Liver (tissue), 10 donors: ENCODE measurements at places on chromosomes 12 and 14. TPM values are rescaled to one million over a fixed set of nuclear protein-coding genes. Genes with fewer than 3 reads are reported as not detected.

DNA sequence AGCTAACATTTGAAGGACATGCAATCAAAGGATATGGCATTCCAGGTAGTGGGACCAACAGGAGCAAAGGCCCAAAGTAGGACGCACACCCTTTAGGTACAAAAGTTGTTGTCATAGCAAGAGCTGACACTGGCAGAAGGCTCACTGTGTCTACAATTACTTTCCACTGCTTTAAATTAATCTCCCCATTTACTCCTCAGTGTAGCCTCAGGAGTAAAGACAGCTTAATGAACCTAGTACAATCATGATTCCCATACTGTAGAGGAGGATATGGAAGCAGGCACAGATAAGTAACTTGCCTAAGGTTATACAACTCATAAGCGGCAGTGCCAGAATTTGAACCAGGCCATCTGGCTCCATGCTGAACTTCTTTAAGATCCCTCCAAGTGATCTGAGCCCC is 212.9 kb upstream of the SFSWAP start:
- no peak for DNase-seq

DNA sequence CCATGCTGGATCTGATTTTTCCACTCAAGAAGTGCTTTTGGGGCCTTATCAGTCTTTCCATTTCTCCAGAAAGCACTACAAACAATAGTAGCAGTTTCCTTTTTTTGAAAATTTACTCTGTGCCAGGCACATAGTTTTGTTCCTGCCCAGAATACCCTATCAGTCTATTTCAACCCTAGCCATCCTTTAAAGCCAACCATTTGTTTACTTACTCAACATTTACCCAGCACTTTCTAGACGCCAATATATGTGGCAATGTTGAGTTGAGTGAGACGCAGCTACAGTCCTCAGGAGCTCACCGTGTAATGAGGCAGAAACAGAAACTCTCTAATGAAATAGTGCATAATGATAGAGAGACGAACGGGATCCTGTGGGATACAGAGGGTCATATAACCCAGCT is 32.9 kb upstream of the CHST11 start:
- DNase-seq, result no peak

DNA sequence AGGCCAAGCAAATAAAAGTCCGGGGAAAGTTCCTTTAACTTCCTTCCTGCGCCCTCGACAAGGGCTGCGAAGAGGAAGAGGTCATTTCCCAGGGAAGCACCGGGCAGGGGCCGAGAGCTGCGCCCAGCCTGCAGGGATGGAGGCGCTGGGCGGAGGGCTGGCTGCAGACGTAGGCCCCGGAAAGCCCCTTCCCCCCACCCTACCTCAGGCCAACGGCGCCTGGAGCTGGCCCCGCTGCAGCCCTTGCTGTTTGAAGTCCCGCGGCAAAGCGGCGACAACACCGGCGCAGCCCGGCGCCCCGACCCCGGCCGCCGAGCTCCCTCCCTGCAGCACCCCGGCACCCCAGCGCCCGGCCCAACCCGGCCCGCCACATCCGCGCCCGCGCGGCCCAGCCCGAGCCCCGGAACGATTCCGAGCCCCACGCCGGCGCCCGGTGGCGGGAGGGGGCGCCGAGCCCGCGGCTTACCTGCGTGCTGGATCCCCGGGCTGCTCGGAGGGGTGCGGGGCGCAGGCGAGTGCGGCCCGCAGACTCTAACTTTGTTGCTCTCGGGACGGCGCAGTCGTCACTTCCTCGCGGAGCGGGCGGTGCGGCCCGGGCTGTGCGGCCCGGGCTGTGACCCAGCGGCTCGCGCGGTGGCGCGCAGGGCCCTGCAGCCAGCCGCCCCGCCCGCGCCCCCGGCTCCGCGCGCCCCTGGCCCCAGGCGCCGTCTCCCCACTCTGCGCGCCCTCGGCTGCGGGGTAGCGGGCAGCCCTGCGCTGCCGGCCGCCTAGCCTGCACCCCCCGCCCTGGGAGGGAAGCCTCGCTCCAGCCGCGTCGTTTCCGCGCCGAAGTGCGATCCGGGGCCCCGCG is 64.8 kb upstream of the PTGR2 start:
- DNase-seq, result peak; percentile 76

- DNase-seq, result no peak
Observed at GRCh38 chr12:120237360-120238171, 28.0 kb downstream of the PXN start.

DNA sequence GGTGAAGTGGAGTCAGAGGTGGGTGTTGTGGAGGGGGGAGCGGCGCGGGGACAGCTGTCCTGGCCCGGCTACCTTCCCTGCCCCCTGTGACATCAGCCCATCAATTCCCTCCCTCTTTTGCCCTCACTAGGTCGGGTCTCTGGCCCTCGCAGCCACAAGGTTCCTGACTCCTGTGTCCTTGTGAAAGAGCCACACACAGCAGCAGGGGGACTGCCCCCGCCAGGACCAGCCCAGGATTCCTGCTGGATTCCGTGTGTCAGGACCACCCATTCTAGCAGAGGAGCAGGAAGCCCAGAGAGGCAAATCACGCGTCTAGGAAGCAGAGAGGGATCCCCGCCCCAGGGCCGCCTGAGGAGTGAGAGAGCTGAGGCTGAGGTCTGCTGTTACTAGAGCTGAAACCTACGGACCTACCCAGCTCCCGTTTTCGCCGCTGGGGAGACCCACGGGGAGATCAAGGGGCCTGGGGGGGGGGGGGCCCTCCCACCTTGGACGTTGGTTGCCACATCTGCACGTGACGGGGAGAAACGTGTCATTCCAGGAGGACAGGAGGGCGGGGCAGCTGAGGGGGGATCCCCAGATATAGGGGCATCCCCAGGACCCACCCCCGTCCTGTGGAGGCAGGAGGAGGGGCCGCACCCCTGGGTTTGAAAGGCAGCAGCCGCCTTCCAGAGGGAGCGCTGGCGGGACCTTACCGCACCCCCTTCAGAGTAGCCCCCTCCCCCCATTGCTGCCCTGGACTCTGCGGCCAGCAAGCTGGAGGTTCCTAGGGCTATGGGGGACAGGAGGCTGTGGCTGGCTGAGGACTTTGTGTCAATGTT is 12.5 kb upstream of the INF2 start:
- DNase-seq, result no peak

GRCh38 chr14:93727039-93727740 is 61.1 kb downstream of the PRIMA1 start:
- DNase-seq, result no peak

DNA sequence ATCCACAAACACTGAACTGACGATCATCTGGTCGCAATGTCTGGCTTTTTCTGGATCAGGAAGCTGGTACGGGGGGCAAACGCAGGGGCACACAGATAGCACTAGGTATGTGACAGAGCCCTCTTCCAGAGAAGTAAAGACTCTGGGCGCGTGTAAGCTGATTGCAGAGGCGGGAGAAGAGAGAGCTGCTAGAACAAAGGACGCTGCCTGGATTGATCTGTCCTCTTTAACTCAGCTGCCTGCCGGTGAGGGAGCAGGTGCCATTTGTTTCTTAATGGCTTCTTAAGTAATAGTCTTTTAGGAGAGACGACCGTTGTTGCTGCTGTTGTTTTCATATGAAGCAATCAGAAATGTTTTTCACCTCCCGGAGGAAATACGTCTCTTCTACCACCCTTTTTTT is 77.3 kb downstream of the GLT1D1 start:
- no peak for DNase-seq

GRCh38 chr12:112837629-112838197 is 46.2 kb downstream of the RPH3A start:
- no peak for DNase-seq

GRCh38 chr14:74221741-74222140 is 17.5 kb upstream of the VSX2 start:
- DNase-seq, result no peak

DNA sequence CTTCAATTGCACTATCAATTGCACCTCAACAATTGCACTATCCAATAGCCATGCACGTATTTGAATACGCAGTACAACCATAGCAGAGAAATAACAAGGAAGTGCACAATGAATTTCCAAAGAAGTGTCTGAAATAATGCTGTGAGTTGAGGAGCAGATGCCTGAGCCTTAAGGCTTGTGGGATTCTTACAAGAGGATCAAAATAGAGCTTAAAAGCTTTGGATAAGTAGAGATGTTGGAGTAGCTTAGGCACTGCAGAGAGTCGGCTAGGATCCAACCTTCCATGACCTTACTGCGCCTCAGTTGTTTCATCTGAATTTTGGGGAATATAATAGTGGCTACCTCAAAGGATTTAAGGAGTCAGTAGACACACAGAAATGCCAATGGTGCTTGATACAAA is 196.1 kb upstream of the FLRT2 start:
- DNase-seq, result no peak

- peak; percentile 79 for DNase-seq
Observed at GRCh38 chr12:132414634-132415326, 75.2 kb upstream of the FBRSL1 start.

The PROX2 gene
- not detected for total RNA-seq

The KRT6C gene
- total RNA-seq, result not detected

The RNF212B gene
- 0.17 TPM for total RNA-seq

The THTPA gene
- 19.8 TPM for total RNA-seq

The REP15 gene
- total RNA-seq, result 1.1 TPM
